ENCODE measurements at places on chromosomes 7 and 10. TPM values are rescaled to one million over a fixed set of nuclear protein-coding genes. Genes with fewer than 3 reads are reported as not detected.
A peak's percentile ranks its signal among the peaks of the same experiment; 100 is the strongest.

Gene FOXL3
- total RNA-seq, result not detected

Gene SPAM1
- total RNA-seq, result not detected

Gene COL28A1
- 3.2 TPM for total RNA-seq

Gene PTPRZ1
- total RNA-seq, result 5.8 TPM

Gene PTN
- total RNA-seq, result 0.54 TPM

Gene DYNC1I1
- total RNA-seq, result 0.73 TPM

Gene SLC26A4
- total RNA-seq, result not detected

Gene SPDYE9
- not detected for total RNA-seq

Gene EGR2
- 0.68 TPM for total RNA-seq

- peak; percentile 7 for DNase-seq
These were observed 76.6 kb downstream of the CYP26A1 start for GRCh38 chr10:93150289-93150688.

DNA sequence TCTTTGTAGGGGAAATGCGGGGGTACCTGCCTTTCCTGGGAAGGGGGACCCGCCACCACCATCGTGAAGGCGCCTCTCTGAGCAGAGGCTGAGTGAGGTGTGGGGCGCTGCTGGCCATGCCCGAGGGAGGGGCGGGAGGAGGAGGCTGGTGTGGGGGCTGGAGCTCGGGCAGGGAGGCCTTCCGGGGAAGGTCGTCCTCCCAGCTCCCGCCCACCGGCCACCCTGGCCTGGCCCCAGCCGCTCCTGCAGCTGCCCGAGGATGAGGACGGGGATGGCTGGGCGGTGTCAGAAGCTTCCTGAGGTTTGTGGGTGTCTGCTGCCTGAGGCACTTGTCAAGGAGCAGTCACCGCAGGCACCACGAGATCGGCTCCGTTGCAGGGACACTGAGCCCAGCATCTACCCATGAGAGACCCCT is 11.4 kb downstream of the PWWP2B start:
- peak; percentile 61 for DNase-seq

DNA sequence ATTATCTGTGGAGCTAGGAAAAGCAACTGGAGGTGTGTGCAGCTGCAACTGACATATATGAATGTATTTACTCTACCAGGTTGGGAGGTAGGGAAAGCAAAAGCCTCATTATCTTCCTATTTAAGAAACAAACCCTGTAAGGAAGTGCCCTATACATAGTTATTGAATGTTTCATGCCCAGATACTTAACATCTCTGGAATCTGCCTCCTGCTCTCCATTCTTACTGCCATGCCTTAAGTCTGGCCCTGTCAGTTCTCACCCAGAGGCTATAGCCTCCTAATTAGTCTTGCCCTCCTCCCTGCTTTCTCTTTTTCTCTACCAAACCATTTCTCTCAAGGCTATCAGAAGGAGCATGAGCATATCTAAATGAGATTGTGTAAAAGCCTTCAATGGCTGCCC is 542.6 kb upstream of the LRRN3 start:
- no peak for DNase-seq

DNA sequence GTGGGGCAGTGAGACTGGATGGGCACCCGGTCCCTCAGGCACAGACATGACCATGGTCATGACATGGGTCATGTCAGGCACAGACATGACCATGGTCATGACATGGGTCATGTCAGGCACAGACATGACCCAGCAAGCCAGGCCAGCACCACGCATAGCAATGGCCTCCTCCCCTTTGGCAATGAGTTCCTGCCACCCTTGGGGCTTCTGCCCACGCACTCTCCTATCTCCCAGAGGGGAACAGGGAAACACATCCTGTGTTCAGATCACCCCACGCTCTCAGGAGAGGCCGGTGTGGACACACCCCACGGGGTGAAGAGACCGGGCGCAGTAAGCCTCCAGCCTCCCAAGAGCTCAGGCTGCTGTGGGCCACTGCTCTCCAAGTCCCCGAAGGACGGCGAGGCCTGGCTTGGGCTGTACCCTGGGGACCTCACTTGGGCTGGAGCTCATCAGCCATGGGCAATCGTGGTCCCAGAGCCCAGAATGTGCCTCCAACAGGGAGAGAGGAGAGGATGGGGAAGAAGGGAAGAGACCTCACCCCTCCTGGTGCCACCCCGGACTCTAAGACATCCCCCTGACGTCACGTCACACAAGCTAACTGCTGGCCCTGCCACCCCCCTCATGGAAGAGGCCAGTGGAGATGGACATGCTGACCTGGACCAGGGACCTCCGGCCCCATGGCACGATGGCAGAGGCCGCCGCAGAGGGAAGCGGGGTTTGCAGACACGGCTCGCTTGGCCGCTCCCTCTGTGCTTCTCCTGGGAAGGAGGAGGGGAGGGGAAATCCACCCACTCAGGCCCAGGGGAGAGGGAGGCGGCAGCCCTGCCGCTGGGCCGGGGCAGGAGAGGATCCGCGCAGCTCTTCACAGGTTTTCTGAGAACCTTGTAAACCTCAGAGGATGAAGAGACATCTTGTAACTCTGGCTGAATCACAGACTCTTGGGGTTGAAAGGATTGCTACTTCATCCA is 269.6 kb downstream of the ELFN1 start:
- no peak for DNase-seq

- peak; percentile 83 for DNase-seq
These were observed 18.7 kb upstream of the DDIT4 start for GRCh38 chr10:72254813-72255568.

- no peak for DNase-seq
These were observed 355.4 kb downstream of the KCNMA1 start for GRCh38 chr10:77282163-77282562.

DNA sequence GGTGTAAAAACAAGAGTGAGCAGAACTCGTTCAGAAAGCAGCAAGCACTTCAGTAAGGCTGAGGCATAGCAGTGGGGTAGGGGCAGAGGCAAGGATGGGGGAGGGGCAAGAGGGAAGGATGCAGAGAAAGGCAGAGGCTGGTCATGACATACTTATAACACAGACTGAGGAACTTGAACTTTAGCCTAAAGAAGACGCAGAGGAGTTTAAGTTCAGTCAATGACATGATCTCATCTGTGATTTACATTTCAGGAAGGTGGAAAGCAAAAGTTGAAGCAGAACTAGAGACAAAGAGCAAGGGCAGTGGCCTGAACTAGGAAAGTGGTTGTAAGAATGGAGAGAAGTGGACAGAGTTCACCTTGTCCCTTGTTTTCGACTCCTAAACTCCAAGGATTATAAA is 15.8 kb downstream of the MACC1 start:
- peak; percentile 39 for DNase-seq

DNA sequence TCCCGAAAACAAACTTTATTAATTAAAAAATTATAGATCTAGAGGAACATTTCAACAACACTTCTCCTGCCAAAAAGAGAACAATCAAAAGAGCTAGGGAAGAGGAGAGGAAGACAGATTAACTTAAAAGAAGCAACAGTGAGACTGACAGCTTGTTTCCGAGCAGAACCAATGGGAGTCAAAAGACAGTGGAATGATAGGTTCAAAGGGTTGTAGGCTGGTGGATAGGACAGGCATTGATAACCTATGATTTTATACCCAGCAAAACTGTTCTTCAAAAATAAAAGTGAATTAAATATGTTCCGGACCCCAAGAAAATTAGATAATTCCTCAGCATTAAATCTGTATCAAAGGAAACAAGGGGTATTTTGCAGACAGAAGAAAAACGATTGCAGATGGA is 207.6 kb downstream of the MAD1L1 start:
- DNase-seq, result no peak

- no peak for DNase-seq
These were observed 224.8 kb upstream of the LYZL1 start for GRCh38 chr10:29063806-29064644.

GRCh38 chr10:32197423-32197822 is 141.2 kb upstream of the KIF5B start:
- DNase-seq, result no peak

DNA sequence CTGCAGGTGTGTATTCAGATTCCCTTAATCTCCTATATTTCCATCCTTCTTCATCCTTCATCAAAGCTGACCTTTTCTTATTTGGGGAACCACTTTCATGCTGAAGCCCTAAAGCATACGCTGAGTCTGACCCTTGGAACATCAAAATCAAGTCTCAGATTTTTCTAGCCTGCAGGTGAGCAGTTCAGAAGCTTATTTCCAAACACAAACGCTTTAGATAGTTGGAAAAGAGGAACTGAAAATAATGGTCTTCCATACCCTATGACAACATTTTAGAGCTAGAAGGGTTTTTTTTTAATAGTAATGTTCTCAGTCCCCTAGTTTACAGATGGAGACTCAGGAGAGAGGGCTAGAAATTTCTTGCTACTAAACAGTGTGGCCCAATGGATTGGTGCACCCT is 1.6 kb upstream of the AGK start:
- DNase-seq, result no peak

DNA sequence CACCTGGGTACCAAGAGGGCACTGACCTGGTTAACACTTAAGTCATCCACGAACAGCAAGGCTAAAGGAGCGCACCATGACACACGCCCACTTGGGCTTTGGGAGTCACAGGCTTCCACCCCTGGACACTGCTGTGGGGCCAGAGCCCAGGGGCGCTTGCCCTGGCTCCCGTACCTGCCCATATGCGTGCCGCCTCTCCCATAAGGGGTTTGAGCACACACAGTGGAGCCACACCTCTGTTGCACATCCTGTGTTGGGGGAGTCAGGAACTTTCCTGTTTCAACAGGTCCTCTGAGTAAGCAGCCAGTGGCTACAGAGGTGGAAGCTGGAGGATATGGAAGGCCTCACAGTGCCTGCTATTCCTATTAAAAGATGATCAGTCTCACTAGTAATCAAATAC is 152.0 kb downstream of the REEP3 start:
- DNase-seq, result no peak

- DNase-seq, result peak; percentile 41
These were observed 882 bp downstream of the DLX6 start for GRCh38 chr7:97006055-97006815.

- no peak for DNase-seq
These were observed 347.5 kb upstream of the ZMIZ1 start for GRCh38 chr10:78721231-78721630.

DNA sequence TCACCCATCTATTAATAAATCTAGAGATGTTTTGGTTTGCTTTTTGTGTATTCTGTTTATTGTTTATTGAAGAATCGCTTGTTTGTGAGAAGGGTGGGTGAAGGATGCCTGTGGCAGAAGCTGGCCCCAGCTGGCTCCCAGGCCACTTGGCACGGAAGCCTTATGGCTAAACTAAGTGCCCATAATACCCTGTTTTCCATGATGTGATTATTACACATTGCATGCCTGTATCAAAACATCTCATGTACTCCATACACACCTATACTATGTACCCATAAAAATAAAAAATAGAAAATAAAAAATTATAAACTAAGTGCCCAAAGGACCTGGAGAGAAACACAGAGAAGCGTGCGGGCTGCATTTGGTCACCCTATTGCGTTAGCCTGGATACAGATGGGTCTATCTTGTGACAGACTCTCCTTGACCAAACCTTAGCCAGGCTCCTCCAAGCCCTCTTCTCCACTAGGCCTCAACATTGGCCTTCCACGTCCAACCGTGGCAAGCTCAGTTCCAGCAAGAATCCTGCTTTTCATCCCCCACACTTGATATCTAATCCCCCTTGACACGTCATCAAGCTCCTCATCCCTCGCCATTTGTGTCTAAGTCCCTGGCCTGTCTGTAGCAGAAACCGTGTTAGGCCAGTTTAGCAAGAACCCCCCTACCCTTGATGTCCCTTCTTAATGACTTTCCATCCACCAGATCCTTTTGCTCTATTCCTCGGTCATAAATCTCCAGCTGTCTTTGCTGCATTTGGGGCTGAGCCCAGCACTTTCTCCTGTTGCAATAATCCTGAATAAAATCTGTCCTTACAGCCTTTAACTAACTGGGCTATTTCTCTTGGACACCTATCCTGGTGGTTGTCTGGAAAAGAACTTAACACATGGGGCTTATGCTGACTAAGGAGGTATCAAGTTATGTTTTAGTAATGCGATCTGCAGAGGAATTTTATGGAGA is 245.2 kb downstream of the TNS3 start:
- no peak for DNase-seq

DNA sequence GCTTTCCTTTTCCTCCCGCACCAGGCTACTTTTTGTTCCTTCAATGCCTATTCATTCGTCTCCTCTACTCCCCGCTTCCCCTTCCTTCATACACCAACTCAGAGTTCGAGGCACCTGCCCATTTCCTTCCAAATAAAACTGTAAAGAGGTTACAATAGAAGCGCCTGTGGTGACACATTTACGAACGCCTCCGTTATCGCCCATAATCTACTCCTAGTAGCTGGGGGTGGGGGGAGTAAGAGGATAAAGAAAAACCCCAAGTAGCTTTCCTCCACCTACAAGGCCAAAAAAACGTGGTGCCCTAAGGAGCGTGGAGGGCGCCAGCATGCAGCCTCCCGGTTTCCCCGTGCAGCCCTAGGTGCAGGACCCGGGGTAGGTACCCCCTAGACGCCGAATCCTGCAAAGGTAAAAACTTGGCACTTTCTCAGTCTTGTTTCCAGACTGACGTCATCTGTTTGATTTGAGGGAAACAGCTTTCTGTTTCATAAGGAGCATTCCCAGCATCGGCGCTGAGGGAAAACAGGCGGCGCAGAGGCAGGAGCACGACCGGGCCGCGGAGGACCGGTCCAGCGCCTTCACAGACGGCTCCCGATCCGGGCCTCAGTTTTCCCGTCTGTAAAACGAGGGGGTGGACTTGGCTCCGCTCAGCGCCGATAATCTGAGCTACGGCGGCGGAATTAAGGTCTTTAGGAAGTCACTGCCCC is 922 bp downstream of the PPA1 start:
- peak; percentile 55 for DNase-seq

GRCh38 chr7:105581066-105581811 is at the start of gene EFCAB10:
Gene EFCAB10, minus strand, starts transcription at chr7:105581493. Its CDS starts 30 bp downstream, at chr7:105581463.
- peak; percentile 78 for DNase-seq

DNA sequence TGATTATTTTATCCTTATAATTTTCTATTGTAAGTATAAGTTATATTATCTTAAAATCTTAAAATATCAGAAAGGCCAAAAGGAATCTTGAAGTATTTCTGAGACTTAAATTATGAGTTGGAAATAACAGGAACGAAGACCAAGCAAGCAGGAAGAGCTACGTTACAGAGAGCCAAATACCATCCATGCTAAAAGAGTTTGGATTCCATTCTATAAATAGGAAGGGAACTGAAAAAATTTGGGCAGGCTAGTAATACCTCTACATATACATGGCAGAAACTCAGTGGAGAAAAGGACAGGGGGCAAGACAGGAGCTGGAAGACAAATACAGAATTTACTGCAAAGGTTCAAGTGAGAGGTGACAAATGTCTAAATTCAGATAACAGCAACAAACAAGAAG is 16.7 kb downstream of the ITGB1 start:
- DNase-seq, result no peak

DNA sequence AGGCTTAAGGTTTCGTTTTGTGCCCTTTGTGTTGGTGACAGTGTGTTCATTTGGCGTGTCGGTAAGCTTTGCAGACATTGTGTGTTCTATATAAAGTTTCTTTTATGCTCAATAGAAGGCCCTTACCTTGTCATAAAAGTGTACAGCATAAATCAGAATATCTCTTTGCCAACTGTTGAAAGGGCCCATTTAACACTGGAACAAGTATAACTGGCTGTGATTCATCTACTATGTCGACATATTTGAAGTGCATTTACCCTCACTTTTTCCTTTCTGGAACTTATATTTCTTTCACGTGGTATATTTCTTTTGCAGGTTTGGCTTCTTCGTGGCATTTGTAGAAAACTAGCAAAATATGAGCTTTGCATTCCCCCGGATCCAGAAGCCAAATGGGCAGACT is 32.7 kb downstream of the EEPD1 start:
- no peak for DNase-seq

- no peak for DNase-seq
These were observed 5.7 kb upstream of the GDI2 start for GRCh38 chr10:5818894-5819293.
